ENCODE measurements at places on chromosomes 2 and 18.

DNA sequence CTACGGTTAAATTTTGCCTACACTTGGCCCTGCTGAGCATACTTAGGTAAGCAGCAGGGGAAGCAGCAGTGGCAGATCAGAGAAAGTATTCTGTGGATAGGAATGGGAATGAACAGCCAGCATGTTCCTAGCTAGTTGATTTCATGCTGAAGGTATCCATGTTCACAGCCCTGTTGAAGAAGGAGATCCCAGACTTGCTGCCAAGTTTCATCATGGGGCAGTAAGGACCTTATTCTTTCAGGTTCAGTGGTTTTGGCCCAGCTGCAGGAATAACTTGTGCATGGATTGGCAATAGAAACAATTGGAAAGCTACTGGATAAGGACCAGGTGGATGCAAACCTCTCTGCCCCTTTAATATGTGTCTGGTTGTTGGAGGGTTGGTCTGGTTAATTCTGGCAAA, 98.2 kb upstream of the TMEM178A start:
- DNase-seq, result no peak

GRCh38 chr2:128356127-128356526, 37.5 kb upstream of the HS6ST1 start:
- DNase-seq, result no peak

GRCh38 chr18:75207310-75208154, 1.4 kb downstream of the PTGR3 start:
- DNase-seq, result peak; percentile 89

GRCh38 chr2:50135821-50136220, 896.1 kb downstream of the NRXN1 start:
- no peak for DNase-seq

DNA sequence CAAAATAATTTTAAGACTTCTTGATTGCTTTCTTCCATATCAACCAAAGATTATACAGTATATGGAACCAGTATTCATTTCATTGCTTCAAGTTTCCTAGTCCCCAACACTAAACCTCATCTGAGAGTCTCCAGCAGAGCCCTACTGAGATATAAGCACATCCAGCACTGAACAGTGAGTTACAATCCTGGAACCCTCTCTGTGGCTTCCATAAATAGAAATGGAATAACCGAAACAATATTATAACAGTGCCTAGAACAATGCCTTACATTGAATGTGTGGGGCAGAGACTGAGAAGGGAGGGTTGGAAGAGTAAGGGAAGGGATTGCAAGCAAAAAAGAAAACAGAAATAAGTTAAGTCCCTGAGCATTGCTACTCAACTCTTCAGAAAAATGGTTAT, 18.9 kb downstream of the AAK1 start:
- DNase-seq, result no peak

GRCh38 chr2:19674051-19675002, 227.5 kb downstream of the TTC32 start:
- no peak for DNase-seq

- no peak for DNase-seq
These were observed 1.4 kb downstream of the SCYGR3 start for GRCh38 chr2:227613272-227613660.

GRCh38 chr18:60347526-60348045, 25.0 kb downstream of the MC4R start:
- no peak for DNase-seq

DNA sequence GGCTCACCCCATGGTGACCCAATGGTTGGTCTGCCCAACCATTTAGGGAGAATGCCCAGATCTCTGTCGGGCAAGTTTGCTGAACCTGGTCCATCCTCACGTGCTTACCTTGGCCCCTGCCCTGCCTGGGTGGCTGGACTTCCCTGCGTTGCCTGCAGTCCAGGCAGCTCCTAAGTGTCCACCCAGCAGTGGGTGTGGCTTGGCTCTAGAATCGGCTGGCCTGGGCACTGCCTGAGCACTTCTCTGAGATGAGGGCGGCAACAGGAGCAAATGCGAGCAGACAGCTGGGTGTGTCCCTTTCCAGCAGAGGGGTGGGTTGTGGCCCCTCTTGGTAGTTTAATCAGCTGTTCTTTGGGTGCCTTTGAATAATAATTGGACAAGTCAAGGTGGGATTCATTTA, 11.3 kb downstream of the PCARE start:
- DNase-seq, result no peak

- DNase-seq, result no peak
These were observed 209.0 kb upstream of the KYNU start for GRCh38 chr2:142668420-142668819.

Data from vagina (tissue), 2 donors.